ENCODE measurements at places on chromosomes 2 and 18.
A peak's percentile ranks its signal among the peaks of the same experiment; 100 is the strongest.

DNA sequence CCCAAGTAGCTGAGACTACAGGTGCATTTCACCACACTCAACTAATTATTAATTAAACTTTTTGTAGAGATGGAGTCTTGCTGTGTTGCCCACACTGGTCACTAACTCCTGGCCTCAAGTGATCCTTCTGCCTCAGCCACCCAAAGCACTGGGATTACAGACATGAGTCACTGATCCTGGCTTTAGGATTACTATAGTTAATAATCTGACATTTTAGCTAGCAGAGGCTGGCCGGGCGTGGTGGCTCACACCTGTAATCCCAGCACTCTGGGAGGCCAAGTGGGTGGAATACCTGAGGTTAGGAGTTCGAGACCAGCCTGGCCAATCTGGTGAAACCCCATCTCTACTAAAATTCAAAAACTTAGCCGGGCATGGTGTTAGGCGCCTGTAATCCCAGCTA, 39.5 kb downstream of the USP34 start:
- DNase-seq: no peak

DNA sequence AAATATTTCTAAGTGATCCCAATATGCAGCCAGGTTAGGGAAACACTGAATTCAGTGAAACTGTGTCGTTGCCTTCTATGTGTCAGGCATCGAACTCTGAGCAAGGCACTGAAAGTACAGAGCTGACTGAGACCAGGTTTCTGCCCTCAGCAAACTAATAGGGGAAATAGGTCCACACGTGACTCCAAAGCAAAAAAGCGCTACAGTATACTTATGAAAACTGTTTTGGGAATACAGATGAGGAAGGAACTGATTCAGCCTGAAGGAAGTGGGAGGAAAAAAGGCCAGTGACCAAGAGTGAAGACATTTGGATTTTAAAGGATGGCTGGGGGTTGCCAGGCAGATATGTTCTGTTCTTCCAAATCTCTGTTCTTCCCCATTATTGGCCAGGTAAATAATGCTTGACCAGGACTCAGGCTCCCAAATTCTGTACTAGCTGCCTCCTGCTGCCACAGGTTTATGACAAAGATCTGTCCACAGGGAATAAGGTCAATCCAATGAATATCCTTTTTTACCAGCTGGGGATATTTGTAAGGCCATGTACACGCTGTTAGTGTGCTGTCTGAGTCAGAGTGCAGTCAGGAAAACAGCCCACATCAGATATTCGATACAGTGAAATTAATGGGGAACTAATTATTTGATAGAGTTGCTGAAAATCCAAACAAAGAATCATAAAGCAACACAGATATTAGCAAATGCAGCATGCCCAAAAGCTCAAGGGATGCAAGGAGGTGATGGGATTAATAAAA, 24.5 kb upstream of the INPP4A start:
- no peak for DNase-seq

DNA sequence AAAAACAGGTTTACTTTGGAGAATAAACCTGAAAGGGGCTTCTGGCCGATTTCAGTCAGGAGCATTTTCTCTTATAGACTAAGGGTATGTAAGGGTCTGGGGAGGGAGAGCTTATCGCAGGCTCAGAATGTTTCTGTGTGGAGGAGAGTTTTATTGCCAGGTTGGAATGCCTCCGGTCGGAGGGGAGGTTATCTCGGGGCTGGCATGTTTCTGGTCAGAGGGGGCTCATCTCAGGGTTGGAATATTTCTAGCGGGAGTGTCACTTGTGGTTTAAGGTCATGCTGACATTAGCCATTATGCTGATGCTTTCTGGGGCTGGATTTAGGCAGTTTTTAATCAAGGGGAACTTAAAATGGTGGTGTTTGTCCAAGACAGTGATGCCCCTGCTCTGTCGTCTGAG, 333.6 kb downstream of the METTL4 start:
- DNase-seq: no peak

DNA sequence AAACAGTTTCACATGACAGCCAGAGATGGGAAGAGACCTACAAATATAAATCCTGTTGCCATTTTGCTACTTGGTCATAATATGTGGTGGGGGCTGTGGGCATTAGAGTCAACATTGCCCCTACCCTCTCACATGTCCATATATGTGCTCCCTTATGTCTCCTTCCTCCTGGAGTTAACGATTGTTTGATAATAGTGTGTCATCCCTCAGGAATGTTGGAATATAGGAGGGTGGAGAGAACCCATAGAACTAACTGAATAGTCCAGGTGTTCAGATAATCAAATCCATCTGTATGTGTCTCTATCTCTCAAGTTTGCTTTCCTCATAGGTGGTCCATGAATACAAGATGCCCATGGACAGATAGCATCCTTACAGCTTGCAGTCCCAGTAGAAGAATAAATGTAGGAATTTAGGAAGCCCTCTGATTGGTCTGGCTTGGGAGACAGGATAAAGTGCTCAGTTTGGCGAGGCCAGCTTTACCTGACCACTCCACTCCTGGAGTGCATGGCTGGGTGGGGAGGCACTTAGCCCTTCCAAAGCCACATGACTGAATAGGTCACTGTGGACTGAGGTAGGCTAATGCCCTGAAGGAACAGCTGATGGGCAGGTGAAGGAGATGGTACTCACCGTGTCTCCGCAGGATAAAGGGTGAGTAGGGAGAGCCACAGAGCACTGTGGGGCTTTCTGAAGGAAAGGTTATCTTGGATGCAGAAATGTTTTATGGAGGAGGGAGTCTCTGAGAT, 166.9 kb downstream of the CDCA7 start:
- DNase-seq: no peak

DNA sequence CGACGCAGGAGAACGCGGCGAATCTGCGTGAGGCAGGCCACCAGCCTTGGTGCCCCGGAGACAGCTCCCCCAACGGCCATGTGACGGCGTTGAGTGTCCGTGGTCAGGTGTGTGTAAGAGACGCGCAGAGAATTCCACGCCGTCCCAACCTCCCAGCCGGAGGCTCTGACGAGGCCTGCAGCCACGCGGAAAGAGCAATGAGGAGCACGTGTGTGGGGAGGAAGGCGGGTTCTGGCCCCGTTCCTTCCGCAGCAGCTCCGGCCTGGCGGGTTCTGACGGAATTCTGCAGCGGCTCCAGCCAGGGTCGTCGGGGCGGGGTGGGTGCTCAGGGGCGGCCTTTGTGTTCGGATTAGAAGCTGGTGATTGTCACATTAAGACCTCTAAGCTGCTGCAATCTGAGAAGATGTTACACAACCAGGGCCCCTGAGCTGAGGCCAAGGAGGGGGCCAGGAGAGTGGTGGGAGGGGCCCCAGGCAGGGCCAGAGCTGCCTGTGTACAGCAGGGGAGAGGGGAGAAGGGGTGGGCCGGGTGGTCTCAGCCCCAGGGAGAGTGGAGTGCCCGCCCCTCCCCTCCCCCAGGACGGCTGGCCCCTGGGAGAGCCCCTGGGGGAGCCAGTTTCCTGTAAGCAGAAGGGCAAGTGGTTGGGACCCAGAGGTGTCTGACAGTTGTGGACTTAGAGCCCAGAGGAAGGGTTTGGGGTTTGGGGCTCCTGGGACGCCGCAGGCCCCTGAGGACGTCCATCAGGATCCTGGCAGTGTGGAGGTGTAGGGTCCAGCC, 5.1 kb upstream of the GAL3ST2 start:
- no peak for DNase-seq

- no peak for DNase-seq
These were observed 10.5 kb downstream of the CCDC88A start for GRCh38 chr2:55408918-55409868.

GRCh38 chr18:45059695-45060094, 379.0 kb downstream of the SETBP1 start:
- no peak for DNase-seq

DNA sequence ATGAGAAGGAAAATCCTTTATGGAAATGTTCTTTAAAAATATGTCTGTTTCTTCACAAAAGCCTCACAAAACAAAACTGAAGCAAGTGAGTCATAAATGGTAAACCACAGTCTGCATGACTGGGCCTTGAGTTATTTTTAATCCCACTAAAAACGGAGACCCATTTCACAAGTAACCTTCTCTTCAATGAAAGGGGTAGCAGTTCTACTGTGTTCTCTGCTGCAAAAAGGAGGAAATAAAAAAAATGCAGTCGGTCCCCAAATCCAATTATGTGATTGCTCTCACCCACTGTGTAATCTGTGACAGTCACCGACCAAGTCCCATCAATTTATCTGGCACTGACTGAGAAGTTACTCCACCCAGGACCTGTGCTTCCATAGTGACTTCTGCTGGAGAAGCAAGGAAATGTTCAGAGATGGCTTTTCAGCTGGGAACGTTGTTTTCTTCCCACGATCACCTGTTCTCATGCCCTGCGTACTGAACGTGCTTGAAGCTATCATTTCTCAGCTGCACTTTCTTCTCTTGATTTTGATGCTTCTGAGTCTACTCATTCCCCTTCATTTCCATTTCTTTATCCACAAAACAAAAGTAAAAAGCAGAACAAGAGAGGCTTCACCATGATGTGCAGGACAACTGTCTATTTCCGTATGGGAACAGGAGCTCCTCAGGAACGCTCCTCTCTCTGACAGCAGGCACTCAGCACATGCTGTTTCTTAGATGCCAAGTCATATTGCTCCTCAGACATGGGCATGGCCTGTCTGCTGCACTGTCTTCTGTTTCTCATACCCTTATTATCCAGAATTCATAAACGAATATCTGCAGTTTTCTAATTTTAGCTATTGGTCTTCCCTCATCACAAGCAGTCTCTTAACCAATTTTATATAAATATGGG, 80.0 kb upstream of the TMEM200C start:
- DNase-seq: no peak

GRCh38 chr18:25251068-25251467, 100.9 kb downstream of the ZNF521 start:
- DNase-seq: no peak

GRCh38 chr2:11697103-11697871, 27.3 kb upstream of the NTSR2 start:
- DNase-seq: no peak

GRCh38 chr2:1644427-1644826, 99.9 kb downstream of the PXDN start:
- no peak for DNase-seq

DNA sequence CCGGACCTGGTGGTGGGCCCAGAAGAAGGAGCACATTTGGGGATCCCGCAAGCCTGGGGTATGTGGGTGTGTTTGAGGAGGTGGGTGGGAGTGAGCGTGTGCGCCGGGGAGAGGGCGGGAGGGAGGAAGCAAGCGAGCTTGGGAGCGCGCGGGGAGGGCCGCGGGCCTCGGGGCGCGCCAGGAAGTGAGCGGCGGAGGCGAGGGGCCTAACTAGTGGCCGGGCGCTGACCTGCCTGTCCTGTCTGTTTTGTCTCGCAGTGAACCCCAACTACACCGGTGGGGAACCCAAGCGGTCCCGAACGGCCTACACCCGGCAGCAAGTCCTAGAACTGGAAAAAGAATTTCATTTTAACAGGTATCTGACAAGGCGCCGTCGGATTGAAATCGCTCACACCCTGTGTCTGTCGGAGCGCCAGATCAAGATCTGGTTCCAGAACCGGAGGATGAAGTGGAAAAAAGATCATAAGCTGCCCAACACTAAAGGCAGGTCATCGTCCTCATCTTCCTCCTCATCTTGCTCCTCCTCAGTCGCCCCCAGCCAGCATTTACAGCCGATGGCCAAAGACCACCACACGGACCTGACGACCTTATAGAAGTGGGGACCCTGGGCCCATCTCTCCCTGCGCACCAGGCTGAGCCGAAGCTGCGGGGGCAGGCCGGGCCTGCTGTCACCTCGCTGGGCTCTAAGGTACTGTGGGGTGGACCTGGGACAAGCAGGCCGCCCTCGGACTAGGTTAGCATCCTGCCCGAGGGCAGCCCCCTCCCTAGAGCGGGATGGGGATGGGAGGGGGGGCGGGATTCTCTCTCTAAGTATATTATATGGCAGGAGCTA, 1.2 kb downstream of the HOXD4 start:
- DNase-seq: no peak

- DNase-seq: no peak
These were observed 52.5 kb downstream of the POMC start for GRCh38 chr2:25115902-25116301.

- peak; percentile 16 for DNase-seq
These were observed 297.0 kb downstream of the BCL2 start for GRCh38 chr18:63022429-63023022.

DNA sequence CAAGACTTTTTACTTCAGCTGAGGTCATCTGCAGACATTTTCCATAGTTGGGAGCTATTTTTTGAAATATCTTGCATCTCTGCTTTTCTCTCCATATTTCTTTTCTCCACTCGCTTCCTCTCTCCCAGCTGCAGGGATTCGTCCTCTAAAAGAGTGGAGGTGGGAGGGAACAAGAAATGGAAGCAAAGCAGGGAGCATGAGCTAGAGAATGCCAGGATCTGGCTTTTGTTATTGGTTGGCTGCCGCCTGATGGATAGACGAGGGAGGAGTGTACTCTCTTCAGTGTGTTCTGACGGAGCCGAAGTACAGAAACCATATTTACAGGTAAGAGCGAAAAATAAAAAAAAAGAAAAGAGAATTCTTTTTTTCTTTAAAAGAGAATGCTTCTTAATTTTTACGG, at the start of gene CSRNP3:
Gene CSRNP3 (plus strand): TSS at position 282 of the 400 bp plus-strand sequence. CDS start 125,368 bp downstream, outside the sequence.
- DNase-seq: no peak

- DNase-seq: no peak
These were observed 198.5 kb downstream of the FHOD3 start for GRCh38 chr18:36496022-36496421.

GRCh38 chr18:12470382-12471075, 62.8 kb downstream of the PRELID3A start:
- DNase-seq: no peak

DNA sequence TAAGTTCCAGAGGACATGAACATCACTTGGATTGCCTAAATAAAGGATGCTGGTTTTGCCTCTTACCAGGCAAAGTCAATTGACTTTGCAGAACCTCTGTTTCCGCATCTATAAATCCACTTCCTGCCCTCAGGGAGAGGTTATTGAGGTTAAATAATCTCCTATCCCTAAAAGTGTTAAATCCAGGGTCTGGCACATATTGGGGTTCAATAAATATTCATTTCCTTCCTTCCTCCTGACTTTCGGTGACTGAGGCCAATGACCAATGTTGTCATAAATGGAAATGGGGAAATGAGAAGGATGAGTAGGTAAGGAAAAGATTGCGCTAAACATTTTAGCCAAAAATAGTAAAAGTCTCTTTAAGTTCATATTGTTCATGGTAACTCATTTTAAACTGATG, 16.0 kb downstream of the BCL2 start:
- DNase-seq: no peak

GRCh38 chr2:82215212-82215611, 1910.7 kb upstream of the LRRTM1 start:
- DNase-seq: no peak

- no peak for DNase-seq
These were observed 312.4 kb upstream of the SYT4 start for GRCh38 chr18:43589611-43590151.

DNA sequence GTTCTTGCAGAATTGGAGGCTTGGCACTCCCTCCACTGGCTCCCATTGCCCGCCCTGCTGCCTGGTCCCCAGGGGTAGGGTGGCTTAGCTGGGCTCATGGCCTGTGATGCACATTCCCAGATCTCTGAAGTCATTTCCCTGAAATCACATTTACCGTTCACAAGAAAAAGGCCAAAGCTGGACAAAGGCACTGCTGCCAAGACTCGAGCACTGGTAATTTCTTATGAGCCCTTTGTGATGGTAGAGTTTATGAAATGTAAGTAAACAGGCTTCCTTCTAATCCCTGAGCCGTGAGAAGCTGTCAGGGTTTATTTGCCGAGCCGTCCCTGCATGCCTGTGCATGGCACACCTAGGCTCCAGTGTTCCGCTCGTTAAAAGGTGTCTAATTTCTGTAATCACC, 247.2 kb upstream of the EPAS1 start:
- no peak for DNase-seq

Measured in stimulated activated CD4-positive, alpha-beta T cell treated with anti-CD3 and anti-CD28 coated beads, Interleukin-15, amount 100 ng/mL, for 48 hours (primary cell).